ENCODE measurements at places on chromosomes 5 and 9.

DNA sequence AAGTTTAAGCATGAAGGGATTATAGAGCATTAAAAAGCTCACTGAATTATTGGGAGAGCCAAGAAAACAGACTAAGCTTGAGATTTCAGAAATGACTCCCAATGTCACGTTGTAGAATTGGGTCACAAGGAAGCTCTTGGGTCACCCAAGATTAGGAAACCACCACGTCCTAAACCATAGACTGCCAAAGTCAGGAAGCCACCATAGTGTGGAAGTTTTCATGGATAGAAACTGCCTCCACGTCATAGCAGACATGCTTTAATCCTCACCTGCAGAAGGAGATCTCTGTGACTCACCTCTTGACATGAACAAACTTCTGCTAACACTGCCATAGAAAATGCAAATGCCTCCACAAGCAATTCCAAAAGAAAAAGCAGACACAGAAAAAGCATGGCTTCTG is 106.3 kb downstream of the SLC1A3 start:
- no peak for DNase-seq

GRCh38 chr9:89382026-89382986 is 64.0 kb downstream of the SECISBP2 start:
- DNase-seq, result no peak

DNA sequence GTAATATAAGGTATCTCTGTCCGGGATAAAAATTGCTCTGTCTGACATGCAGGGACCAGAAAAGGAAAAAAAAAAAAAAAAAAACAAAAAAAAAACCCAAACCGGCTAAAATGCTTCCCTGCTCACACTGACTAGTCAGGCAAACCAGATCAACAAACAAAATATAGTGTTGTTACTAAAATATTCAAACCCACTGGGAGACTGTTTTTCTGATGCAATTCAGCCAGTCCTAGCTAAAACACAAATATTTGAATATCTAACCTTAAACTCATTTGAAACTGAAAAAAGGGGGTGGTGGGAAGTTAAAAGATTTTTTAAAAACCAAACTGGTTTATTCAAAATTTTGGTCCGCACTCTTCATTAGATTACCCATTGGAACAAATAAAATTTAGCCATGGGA is 61.0 kb downstream of the APBA1 start:
- DNase-seq, result no peak

DNA sequence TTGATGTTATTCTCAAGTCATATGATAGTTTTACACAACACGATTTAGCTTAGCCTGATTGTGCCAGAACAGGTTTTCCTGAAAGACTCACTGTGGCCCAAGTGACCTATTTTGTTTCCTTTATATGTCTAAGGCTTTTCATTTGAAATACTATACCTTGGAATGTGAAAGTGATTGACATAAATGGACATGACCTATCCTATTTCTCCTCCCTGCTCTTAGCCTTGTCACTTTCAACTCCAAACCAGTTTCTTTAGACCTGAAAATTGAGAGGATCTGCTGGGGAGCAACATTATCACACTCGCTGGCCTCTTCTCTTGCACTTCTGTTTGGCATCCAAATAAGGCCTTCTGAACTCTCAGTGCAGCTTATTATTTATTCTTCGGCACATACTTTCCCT is 496.8 kb downstream of the MAT2B start:
- DNase-seq, result no peak

DNA sequence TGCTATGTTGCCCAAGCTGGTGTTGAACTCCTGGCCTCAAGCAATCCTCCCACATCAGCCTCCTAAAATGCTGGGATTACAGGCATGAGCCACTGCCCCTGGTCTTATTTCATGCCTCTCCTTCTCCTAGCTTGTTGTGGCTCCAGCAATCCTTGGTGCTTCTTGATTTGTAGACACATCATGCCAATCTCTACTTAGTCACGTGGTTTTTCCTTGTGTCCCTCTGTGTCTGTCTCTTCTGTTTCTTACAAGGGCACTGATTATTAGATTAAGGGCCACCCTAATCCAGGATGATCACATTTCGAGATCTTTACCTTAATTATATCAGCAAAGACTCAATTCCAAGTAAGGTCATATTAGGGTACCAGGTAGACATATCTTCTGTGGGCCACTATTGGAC is 9.2 kb upstream of the IL31RA start:
- DNase-seq, result no peak

DNA sequence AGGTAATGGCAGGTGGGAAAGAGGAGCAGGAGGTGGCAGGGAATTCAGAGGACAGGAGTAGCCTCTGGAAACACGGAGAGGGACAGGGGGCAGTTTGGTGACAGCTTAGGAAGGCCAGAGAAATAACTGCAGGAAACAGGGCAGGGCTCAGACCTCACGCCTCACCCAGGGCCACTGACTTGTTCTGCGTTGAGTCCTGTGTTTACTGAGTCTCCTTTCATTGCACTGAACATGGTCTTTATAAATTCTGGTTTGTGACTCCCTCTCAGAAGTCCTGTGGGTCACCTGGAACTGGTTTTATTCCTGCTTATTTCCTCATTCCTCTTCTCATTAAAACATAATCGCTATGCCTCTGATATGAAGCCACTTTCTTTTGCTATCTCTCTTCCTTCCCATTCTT is 55.2 kb upstream of the ZNF622 start:
- no peak for DNase-seq

DNA sequence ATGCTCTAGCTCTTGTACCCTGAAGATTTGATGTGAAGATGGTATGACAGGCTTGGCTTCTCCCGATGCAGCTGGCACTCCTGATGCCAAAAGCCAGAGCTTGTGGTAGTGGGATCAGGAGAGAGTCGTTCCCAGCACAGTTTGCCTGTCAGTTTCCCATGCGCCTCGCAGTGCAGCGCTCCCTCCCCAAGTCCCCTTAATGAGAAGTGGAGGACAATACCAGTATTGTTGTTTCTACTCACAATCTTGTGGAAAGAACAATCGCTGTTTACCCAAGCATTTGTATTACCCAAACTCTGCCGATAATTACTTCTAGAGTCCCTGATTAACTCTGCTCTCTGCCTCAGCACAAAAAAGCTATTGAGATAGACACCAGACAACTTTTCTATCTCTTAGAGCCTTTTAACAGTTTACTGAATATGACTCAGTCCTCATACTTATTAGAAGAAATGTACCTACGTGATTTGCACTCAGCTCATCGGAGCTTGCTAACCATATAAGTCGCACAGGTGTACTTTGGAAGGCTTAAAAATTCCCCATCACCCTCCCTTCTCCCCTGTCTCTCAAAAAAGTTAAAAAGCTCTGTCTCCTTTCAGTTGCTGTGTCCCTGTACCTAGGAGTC is 283.2 kb upstream of the TMEM161B start:
- no peak for DNase-seq

DNA sequence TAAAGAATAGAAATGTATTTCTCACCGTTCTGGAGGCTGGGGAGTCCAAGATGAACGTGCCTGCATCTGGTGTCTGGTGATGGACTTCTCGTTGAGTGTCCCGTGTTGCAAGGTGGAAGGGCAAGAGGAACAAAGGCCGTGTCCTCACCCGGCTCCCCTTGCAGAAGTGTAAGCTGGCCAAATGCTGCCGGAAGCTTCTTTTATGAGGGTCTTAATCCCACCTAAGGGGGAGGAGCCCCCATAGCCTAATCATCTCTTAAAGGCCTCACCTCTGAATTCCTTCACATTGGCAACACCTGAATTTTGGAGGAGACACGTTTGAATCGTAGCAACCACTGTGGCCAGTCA is 99.1 kb upstream of the DAP start:
- DNase-seq, result no peak

- no peak for DNase-seq
These were observed 374.2 kb upstream of the TYRP1 start for GRCh38 chr9:12318732-12319685.

All from omental fat pad (tissue), 4 donors.